ENCODE measurements at places on chromosomes 7 and 10.
A peak's percentile ranks its signal among the peaks of the same experiment; 100 is the strongest.

DNA sequence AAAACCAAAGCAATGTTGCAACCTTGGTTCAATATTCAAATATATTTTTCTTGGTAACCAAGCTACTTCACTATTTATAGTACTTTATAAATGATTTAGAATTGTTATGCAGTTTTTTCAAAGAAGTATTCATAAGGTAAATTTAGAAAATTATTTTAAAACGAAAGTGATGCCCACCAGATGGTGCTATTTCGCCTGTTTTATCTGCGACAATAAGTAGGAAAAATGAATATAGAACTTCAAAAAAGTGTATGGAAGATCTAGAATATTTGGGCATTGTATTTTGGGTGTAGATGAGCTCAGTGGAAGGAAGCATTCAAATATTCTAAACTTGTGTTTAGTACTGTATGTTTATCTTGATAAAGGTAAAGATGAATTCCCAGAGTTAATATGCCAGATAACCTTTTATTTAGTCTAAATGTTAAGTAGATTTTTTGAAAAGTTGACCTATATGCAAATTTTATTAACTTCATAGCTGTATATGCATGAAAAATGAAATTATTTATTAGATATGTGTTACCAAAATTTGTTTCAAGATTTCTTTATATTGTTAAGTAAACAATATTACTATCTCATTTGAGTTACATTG is 93.2 kb downstream of the ADK start:
- DNase-seq, result peak; percentile 29

- DNase-seq, result peak; percentile 27
Observed at GRCh38 chr10:43202657-43203447, 64.0 kb downstream of the RASGEF1A start.

- no peak for DNase-seq
Observed at GRCh38 chr10:123389520-123389919, 235.3 kb downstream of the BUB3 start.

- no peak for DNase-seq
Observed at GRCh38 chr7:95578299-95578855, 17.9 kb downstream of the PDK4 start.

- no peak for DNase-seq
Observed at GRCh38 chr10:95496246-95496911, 64.8 kb downstream of the SORBS1 start.

DNA sequence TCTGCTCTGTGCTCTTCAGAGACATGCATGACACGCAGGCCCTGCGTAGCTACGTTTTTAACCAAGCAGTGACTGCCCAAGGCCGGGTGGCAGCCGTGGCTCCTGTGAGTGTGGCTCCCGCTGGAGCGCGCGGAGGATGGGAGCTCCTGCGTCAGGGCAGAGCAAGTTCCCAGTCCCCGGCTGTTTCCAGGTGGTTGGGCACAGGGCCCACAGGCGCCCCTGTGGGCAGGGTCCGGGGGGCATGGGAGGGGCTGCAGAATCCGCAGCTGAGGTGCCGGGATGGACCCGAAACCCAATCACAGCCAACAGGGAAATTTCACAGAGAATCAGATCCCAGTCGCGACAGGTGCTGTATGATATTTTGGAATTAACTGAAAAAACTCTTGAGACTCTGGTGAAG is 9.8 kb downstream of the NKX6-2 start:
- no peak for DNase-seq

- no peak for DNase-seq
Observed at GRCh38 chr7:151674161-151674920, 154.6 kb upstream of the RHEB start.

- DNase-seq, result no peak
Observed at GRCh38 chr10:90047243-90047729, 345.9 kb downstream of the KIF20B start.

GRCh38 chr10:16436367-16436757 is 448 bp upstream of the PTER start:
- no peak for DNase-seq

DNA sequence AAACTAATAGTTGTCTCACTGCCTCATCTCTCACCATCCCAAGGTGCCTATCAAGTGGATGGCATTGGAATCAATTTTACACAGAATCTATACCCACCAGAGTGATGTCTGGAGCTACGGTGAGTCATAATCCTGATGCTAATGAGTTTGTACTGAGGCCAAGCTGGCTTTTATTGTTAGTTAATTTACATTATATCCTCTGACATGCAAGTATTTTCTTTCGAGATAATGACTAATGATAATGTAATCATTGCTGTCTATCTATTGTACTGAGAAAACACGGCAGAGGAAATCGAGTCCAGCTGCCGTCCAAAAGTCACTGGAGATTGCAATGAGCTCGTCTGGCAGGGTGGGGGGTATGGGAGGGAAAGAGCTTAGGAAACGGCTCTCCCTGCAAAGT is 172.4 kb upstream of the LANCL2 start:
- DNase-seq, result no peak

DNA sequence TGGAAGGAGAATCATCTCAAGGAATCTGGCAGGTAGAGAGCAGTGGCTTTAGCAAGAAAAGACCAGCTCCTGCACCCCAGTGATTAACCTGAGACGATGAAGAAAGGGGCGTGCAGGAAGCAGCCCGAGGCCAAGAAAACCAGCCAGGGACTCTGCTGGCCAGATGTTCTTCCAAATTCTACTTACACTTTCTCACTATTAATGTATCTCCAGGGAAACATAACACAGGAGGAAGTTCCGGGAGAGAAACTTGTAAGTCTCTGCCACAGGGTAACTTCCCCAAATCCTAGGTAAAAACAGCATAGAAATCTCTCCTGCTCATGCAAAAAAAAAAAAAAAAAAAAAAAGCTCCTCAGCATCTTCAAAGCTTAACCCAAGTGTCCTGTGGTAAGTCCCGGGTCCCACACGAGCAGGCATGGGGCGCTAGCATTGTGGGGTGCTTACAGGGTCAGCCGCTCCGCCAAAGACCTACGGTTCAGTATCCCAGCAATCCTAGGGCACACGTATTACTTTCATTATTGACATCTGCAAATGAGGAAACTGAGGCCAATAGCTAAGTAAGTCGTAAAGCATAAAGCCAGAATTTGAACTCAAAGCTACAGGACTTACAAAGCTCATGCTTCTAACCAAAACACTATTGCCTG is 97.2 kb upstream of the GNA12 start:
- DNase-seq, result no peak

- DNase-seq, result no peak
Observed at GRCh38 chr7:116449950-116450349, 49.6 kb upstream of the CAV2 start.

DNA sequence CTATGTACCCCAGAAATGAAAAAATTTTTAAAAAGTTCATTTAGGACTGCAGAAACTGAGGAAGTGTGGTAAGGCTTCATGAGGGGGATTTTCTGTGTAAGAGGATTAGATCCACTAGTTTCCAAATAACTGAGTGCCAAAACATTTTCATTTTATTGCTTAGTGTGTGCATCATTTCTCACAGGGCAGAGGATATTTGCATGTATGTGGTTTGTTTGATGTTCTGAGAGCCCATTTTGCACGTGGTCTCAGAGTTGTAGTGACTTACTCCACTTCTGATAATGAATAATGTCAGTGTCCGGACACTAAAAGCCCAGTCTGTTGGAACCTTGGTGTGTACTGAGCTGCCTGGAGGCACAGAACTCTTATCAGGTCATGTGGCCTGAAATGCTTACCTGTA is 299.9 kb downstream of the AUTS2 start:
- no peak for DNase-seq

- DNase-seq, result no peak
Observed at GRCh38 chr10:112271982-112272381, 11.2 kb upstream of the TECTB start.

GRCh38 chr7:101521430-101521925 is 107.6 kb downstream of the MYL10 start:
- no peak for DNase-seq

GRCh38 chr10:122207596-122207995 is 63.5 kb upstream of the BTBD16 start:
- DNase-seq, result no peak

DNA sequence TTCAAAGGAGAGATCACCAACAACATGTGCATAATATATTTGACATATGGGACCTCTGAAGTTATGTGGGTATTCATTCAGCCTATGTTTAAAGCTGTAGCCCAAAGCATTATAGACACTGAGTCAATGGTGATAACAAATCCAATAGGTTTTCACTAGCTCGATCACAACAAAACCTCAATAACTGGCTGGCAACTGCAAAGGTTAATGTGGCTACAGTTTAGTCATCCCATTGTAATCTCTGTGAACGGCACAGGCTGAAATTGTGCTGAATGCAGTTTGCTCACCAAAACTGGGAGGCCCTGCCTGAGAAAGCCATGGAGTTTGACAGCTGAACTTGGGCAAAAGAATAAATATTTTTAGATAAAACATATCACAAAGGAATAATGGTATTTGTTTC is 152.4 kb upstream of the ADO start:
- no peak for DNase-seq

- no peak for DNase-seq
Observed at GRCh38 chr10:61855771-61856170, 45.7 kb upstream of the ARID5B start.

DNA sequence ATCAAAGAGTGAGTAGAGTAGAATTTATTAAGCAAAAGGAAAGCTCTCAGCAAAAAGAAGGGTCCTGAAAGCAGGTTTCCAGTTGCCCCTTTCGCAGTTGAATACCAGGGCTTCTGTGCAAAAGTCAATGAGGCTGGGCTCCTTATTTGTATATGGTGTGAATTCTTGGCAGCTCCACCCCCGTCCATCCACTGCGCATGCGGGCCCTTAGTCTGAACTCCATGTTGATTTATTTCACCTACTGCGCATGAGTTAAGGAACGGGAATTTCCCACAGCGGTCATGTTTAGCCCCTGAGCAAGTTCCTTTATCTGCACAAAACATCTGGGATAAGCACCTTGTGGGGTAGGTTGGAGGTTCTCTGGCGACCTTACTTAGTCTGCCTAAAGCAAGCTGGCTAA is 325.6 kb downstream of the ZWINT start:
- no peak for DNase-seq

GRCh38 chr10:4984223-4984622 is 19.4 kb downstream of the AKR1C2 start:
- no peak for DNase-seq

- no peak for DNase-seq
Observed at GRCh38 chr7:141456298-141456697, 94.9 kb upstream of the AGK start.

- DNase-seq, result no peak
Observed at GRCh38 chr7:82235713-82236112, 207.9 kb downstream of the CACNA2D1 start.

- no peak for DNase-seq
Observed at GRCh38 chr10:113139699-113140098, 189.7 kb downstream of the TCF7L2 start.

DNA sequence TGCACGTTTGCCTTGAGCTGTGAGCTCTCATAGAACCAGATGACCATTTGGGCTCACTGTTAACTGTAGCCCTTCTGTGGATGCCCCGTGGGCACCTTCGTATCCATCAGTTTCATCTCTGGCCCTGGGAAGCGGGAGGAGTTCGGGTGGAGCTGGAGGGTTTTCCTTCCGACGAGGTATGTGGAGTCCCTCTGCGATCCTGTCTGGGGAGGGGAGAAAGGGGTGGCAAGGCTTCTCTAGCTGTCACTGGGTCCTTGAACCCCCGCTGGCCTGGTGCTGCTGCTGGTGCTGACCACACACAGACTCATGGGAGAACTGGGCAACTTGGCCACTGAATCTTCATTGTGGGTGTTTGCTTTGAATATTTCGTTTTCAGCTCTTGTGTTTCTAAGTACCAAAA is 32.7 kb downstream of the INPP5A start:
- DNase-seq, result no peak

DNA sequence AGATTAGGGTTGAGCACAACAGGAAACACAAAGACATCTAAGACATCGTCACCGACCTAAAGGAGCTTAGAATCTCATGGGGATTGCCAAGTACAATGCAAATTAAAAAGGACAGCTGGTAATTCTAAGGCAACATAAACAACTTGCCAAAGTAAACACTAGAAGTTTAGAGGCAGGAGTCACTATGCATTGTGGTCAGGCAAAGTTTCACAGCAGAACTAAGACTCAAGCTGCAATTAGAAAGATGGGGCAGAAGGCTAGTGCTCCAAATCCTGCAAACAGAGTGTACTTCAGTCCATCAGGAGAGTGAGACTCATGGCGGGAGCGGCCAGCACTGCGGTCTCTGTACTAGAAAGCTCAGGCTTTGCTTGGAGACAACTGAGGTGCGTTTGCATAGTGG is 52.7 kb downstream of the HIPK2 start:
- no peak for DNase-seq

- DNase-seq, result no peak
Observed at GRCh38 chr7:129771201-129771927, 159.8 kb downstream of the NRF1 start.

DNA sequence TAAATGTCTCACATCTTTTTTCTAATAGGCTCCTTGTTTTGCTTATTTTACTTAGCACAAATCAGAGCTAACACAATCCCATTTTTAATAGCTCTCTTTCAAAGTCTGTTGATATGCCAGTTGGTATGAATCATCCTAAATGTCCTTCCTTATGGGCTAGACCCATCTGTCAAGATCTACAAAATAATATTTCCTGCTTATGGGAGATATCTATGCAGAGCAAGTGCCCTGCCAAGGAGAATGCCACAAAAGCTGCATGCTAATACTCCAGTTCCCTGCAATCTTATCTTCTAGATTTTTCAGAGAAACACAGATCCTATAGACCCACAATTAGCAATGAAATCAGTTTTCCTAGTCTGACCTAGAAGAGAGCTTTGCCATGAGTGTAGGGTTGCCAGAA is 230.8 kb upstream of the NPVF start:
- no peak for DNase-seq

DNA sequence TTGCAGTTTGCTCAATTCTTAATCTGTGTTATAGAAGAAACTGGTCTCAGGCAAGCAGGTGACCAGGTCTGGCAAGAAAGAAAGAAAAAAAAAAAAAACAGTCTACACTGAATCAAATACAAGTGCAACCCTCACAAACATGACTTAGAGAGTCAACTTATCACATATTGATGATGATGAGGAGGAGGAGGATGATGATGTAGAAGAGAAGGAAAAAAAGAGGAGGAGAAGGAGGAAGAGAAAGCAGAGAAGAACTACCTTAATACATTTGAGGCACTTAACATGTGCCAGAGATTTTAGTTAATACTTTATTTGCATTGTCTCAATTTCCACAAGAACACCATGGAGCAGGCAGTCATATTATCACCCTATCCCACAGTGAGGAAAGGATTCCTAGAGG is 91.5 kb downstream of the GLI3 start:
- DNase-seq, result no peak

- DNase-seq, result no peak
Observed at GRCh38 chr10:118904286-118904685, 125.2 kb upstream of the NANOS1 start.

Measured in T-helper 1 cell (primary cell).